ENCODE measurements at places on chromosomes 12 and 14. TPM values are rescaled to one million over a fixed set of nuclear protein-coding genes. Genes with fewer than 3 reads are reported as not detected.

The ERBB3 gene
- total RNA-seq, result 145 TPM

The HOXC6 gene
- 5.7 TPM for total RNA-seq

The METTL25 gene
- 2.2 TPM for total RNA-seq

The MCRS1 gene
- total RNA-seq, result 66.9 TPM

The PAPOLA gene
- 59.5 TPM for total RNA-seq

The AQP6 gene
- total RNA-seq, result not detected

DNA sequence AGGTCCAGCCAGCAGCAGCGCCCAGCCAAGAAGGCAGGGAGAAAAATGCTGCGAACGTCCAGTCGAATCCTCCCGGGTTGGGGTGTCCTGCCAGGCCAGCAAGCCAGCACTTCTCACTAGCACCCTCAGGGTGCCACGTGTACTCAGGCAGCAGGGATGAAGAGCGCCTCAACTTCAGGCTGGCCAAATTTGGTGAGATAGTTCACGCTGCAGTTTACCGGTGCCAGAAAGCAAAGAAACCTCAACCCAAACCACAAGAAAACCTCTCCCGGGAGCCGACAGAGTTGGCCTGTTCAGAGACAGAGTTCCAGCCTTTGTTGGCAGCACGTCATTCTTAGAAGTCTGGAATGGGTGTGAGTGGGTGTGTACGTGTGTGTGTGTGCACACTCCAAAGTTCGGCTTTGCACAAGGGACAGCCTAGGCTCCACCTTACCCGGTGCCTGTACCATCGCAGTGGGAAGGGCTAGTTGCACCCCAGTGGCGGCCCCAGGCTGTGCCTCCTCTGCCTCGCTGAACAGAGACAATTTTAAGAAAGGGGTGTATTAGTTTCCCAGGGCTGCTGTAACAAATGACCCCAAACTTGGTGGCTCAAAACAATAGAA, 42.1 kb downstream of the ELK3 start:
- no peak for DNase-seq

DNA sequence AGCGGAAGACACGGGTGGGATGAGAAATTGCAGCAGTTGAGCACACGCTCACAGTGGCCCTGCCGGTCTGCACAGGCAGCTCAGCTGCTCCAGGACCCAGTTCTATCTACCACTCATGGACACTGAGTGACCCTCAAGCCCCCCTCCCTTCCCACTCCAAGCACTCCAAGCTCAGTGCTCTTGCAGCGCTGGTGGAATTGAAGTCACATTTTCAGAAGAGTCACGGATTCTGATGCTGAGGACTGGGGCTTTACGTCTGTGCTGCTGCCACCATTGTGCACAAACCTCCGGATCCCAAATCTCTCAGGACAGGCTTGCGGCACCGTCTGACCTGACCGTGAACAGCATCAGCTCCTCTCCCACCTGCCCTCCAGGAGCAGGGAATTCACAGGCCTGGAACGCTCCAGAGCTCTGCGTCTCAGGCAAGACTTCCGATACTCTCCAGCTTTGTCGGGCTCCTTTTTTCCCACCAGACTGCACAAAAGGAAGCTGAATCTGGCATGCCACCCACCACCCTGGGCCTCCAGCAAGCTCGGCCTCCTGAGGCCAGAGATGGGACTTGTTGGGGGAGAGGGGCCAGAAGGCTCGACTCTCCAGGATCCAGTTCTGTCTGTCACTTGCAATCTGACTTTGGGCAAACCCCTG, 213.1 kb upstream of the RTL1 start:
- DNase-seq, result no peak

GRCh38 chr14:101509730-101510371, 51.4 kb upstream of the DIO3 start:
- DNase-seq, result no peak

GRCh38 chr12:110599334-110599733, 14.6 kb upstream of the TCTN1 start:
- DNase-seq, result no peak

GRCh38 chr12:9075138-9075535, 40.6 kb downstream of the A2M start:
- no peak for DNase-seq

GRCh38 chr12:52199294-52199919, 7.6 kb upstream of the KRT80 start:
- DNase-seq, result peak; percentile 21

- DNase-seq, result no peak
Measured at GRCh38 chr12:132063491-132063890, 80.6 kb downstream of the DDX51 start.

GRCh38 chr12:110253176-110253575, 27.9 kb upstream of the ATP2A2 start:
- no peak for DNase-seq

DNA sequence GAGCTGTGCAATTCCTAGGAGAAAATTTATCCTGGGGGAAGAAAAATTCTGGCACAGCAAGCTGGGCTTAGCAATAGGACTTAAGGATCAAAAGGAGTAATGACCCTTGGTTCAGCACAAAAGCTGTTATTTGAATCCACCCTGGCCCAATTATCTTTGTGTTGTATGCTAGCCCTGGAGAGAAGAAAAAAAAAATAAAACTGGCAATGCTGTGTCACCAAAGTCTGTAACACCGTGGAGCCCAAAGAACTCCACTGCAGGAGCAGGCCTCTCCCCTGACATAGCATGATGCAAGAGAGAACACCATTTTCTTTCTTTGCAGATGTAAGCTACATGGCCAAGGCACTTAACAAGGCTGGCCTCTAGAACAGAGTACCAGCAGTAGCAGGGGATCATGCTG, 63.0 kb upstream of the ARHGAP5 start:
- DNase-seq, result no peak

GRCh38 chr12:18421867-18422266, 160.5 kb downstream of the PIK3C2G start:
- no peak for DNase-seq

DNA sequence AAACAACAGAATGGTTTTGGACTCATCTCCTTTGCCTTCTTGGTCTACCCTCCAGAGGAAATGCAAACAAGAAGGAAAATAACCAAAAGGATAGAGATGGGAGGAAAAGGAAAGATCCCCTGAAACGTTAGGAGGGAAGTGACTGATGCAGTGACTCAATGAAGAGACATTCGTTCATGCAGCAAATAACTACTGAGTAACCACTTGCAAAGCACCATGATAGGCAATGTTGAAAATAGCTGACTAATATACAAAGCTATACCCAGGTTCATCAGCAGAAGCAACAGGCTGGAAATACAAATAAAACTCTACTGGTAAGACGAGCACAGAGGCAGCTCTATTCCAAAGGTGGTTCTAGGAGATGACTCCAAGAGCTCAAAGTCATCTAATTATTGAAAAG, 41.8 kb downstream of the R3HDM2 start:
- no peak for DNase-seq

DNA sequence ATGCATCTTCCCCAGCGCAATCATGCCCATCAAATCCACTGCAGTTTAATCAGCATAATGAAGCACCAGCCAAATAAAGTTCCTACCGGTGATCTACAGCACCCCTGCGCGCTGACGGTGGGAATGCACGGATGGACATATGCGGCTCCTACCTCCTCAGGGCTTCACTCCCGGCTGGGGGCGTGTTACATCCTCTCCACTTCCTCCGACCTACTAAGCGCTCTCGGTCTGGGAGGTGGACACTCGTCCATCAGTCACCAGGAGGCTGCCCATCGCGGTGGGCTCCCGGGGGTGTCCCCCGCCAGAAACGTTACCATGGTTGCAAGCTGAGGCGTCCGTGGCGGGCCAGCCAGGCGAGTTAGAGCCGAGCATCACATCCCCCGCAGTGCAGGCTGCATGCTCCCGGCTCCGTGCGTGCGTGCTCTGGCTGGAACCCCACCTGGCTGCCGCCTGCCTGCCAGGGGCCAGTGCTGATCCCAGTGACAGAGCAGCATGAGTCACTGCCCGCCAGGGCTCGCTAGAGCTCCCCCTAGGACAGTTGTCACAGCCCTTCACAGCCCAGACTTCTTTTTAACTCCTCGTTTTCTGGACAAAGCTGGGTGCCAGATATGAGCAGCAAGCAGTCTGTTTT, 73.0 kb downstream of the CIT start:
- DNase-seq, result peak; percentile 47

Data from PC-9 (cell line).